ENCODE measurements at places on chromosomes 11 and 22.

- DNase-seq, result no peak
These were observed 20.6 kb upstream of the DAGLA start for GRCh38 chr11:61659413-61660196.

DNA sequence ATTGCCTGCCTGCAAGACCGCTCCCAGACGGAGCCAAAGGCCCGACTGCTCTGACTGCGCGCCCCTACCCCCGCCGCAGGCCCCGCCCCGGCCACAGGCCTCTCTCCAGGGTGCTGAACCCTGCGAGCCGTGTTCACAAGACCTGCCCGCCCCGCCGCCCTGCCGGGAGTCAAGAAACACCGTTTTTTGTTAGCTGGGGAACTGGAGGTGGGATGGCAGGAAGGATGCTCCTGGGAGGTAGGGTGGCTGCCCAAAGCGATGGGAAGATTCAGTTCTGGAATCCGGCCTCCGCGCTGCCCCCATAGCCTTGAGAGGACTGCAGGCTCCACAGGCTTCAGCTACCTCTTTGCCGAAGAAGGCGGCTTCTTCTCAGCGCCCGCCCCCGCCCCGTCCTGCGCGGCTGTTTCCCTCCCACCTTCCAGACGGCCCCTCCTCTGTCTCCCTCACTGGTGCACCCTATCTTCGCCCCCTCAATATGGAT is 2.7 kb upstream of the PDE2A start:
- peak; percentile 75 for DNase-seq

- DNase-seq, result no peak
These were observed 26.4 kb downstream of the OR52K1 start for GRCh38 chr11:4508886-4509285.

GRCh38 chr22:23065069-23065451 is 5.3 kb upstream of the GNAZ start:
- DNase-seq, result peak; percentile 2

GRCh38 chr11:65434667-65435410 is 12.2 kb downstream of the NEAT1 start:
- DNase-seq, result no peak

DNA sequence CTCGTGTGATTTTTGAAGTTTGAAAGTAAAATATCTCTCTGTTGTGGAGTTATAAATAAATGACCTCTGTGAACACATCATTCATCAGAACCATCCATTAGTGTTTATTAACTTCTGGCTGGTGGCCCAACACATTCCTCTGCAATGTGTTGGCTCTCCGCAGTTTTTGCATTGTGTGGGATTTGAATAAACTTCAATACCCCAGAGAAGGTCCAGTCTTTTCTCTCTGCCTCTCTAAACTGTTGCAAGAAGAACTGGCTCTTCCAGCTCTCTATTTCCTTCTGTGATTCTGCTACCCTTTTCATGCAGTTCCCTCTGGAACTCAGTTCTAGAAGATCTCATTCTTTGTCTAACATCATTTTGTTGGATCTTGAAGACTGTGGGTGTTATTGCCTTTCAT is 125.0 kb upstream of the ARHGAP42 start:
- no peak for DNase-seq

DNA sequence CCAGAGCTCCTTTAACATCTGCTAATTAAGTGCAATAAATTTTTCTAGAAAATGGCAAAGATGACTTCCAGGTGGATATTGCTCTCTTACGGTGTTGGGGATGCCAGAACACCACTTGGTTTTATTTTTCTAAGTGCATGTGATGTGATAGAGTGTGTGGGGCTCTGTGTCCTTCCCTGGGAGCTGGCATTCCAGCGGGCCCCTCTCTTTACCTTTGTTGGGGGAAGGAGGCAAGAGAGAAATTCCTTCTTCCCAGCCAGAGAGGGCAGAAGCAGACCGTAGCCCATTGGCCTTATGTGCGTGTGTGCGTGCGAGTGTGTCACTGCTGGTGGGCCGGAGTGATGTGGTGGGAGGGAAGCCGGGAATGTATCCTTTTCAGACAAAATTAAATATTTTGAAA is 17.2 kb downstream of the TEF start:
- DNase-seq, result no peak

DNA sequence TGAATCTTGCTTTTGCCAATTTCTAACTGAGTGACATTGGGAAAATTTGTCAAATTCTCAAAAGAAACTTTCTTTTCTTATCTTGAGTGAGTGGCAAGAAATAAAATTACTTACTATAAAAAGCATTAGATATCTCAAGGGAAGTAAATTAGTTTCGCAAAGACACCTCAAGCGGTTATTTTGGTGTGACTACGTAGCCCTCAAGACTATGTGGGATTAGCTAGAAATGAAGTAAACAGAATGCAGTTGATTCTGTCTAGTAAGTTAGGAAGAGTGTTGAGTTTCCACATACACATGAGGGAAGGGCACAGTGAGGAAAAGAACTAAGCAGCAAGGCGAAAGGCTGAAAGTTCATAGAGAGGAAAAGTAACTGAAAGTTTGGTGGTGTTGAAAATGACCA is 28.3 kb upstream of the MS4A6A start:
- no peak for DNase-seq

- DNase-seq, result no peak
These were observed 41.6 kb downstream of the CHRDL2 start for GRCh38 chr11:74689666-74690065.

- no peak for DNase-seq
These were observed 143.3 kb upstream of the MTNR1B start for GRCh38 chr11:92826136-92826535.

Data from activated T-cell treated with anti-CD3 and anti-CD28 coated beads, Interleukin-2, amount 50 U/mL, for 1 hour (primary cell).